ENCODE measurements at places on chromosomes 2 and 18. TPM values are rescaled to one million over a fixed set of nuclear protein-coding genes. Genes with fewer than 3 reads are reported as not detected.

- H3K4me3 ChIP-seq, result no peak overlapping the region
- H3K27ac ChIP-seq, result no peak overlapping the region
- H3K36me3 ChIP-seq, result no peaks in the 10 kb centered on the region
- no peaks in the 10 kb centered on the region for H3K27me3 ChIP-seq
Observed at GRCh38 chr18:21706386-21706865, 1.9 kb upstream of the ABHD3 start.

GRCh38 chr2:174120346-174120745 lies 128.0 kb downstream of the OLA1 start:
- H3K4me1 ChIP-seq, result no peaks in the 10 kb centered on the region
- H3K36me3 ChIP-seq, result no peaks in the 10 kb centered on the region
- H3K27me3 ChIP-seq, result no peaks in the 10 kb centered on the region
- H3K4me3 ChIP-seq, result no peak overlapping the region

GRCh38 chr18:35971661-35972196 lies 750 bp upstream of the RMP24 start:
- H3K4me3 ChIP-seq, result peak overlapping the region; percentile 73
- peaks cover 4% of the 10 kb centered on the region for H3K36me3 ChIP-seq
- no peak for DNase-seq
- peaks cover 7% of the 10 kb centered on the region for H3K4me1 ChIP-seq
- H3K27me3 ChIP-seq, result no peaks in the 10 kb centered on the region
- H3K27ac ChIP-seq, result peak overlapping the region; percentile 84

- H3K36me3 ChIP-seq, result no peaks in the 10 kb centered on the region
- no peak for DNase-seq
- no peaks in the 10 kb centered on the region for H3K27me3 ChIP-seq
- no peaks in the 10 kb centered on the region for H3K4me1 ChIP-seq
Observed at GRCh38 chr2:128641421-128642080, 322.9 kb upstream of the HS6ST1 start.

GRCh38 chr18:35071819-35072247 lies 30.6 kb downstream of the MAPRE2 start:
- no peaks in the 10 kb centered on the region for H3K27me3 ChIP-seq
- H3K36me3 ChIP-seq, result peaks cover 3% of the 10 kb centered on the region
- no peak overlapping the region for H3K4me3 ChIP-seq

GRCh38 chr2:61705625-61706024 lies 148.2 kb downstream of the FAM161A start:
- H3K27me3 ChIP-seq, result no peaks in the 10 kb centered on the region
- no peak overlapping the region for H3K4me3 ChIP-seq
- H3K36me3 ChIP-seq, result no peaks in the 10 kb centered on the region
- no peak for DNase-seq
- peaks cover under 1% of the 10 kb centered on the region for H3K4me1 ChIP-seq

- DNase-seq, result no peak
- H3K27me3 ChIP-seq, result no peaks in the 10 kb centered on the region
- H3K4me3 ChIP-seq, result no peak overlapping the region
- peaks cover 2% of the 10 kb centered on the region for H3K36me3 ChIP-seq
- peaks cover 3% of the 10 kb centered on the region for H3K4me1 ChIP-seq
Observed at GRCh38 chr2:71674158-71674851, 220.9 kb downstream of the DYSF start.

DNA sequence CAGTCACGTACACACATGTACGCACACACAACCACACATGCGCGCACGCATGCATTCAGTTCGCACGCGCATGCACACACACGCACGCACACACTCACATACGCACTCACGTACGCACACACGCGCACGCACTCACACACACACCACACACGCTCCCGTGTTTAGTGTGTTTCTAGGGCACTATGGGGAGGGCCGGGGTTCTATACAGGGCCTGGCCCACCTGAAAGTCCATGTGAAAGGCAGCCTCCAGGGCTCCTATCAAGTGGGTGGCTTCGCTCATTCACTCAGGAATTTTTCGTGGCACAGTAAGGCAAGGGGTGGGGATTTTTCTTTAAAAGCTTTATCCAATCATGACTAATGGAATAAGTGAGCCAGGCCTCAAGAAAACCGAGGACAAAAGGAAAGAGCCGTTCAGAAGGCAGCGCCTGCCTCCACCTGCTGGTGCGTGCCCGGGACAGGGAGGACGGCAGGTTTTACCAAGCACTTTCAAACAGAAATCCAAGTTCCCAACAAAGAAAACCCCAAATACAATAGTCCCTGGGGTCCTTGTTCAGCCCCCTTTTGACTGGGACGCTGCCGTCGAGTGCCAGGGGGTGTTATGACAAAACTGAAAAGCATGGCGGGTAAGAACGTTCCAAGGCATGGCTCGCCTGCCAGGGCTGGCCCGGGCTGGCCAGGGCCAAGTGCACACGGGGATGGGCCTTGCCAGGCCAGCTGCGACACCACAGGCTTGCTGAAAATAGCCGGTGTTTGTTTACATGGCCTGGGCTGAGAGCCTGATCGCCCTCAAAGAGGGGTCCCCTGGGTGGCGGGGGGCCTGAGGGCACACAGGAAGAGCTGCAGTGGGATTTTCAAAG lies 110.0 kb downstream of the HDAC4 start:
- H3K4me3 ChIP-seq, result no peak overlapping the region
- H3K27me3 ChIP-seq, result no peaks in the 10 kb centered on the region

DNA sequence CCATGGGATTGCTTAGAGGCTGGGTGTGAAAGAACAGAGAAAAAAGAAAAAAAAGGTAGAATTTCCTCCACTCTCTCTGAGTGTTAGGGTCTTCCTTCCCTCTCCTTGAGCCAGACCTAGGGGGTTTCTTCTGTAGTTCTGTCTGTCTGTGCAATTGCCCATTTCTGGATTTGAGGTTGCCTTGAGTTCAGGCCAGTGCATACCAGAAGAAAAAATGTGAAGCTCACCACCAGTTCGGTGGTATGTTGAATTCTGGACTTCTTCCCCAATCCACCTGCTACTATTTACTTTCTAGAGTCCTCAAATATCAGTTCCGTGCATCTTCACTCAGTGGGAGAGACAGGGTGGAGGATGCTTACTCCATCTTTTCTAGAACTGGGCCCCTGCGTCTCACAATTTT lies 15.3 kb upstream of the SELENOI start:
- no peak overlapping the region for H3K27ac ChIP-seq
- no peak for DNase-seq
- no peaks in the 10 kb centered on the region for H3K27me3 ChIP-seq
- no peak overlapping the region for H3K4me3 ChIP-seq
- H3K4me1 ChIP-seq, result peaks cover 7% of the 10 kb centered on the region

GRCh38 chr2:237859533-237860272 lies at the start of gene RAMP1:
Gene RAMP1 (plus strand): TSS chr2:237859623. CDS start chr2:237859676, 53 bp downstream.
- no peaks in the 10 kb centered on the region for H3K27me3 ChIP-seq
- H3K4me1 ChIP-seq, result peaks cover 7% of the 10 kb centered on the region
- DNase-seq, result peak; percentile 50
- H3K36me3 ChIP-seq, result no peaks in the 10 kb centered on the region
- peak within 1 kb of the TSS; percentile 83 for H3K27ac ChIP-seq
- H3K4me3 ChIP-seq, result no peak within 1 kb of the TSS

- H3K36me3 ChIP-seq, result no peaks in the 10 kb centered on the region
- H3K27ac ChIP-seq, result no peak overlapping the region
- DNase-seq, result peak; percentile 34
- H3K4me1 ChIP-seq, result peaks cover 5% of the 10 kb centered on the region
- no peak overlapping the region for H3K4me3 ChIP-seq
Observed at GRCh38 chr2:226977775-226978190, 141.9 kb downstream of the RHBDD1 start.

- H3K36me3 ChIP-seq, result no peaks in the 10 kb centered on the region
- H3K4me1 ChIP-seq, result no peaks in the 10 kb centered on the region
- no peak for DNase-seq
- no peaks in the 10 kb centered on the region for H3K27me3 ChIP-seq
- H3K27ac ChIP-seq, result no peak overlapping the region
Observed at GRCh38 chr2:121309801-121310200, 24.8 kb upstream of the TFCP2L1 start.

GRCh38 chr2:173854840-173855239 lies 110.3 kb downstream of the SP3 start:
- no peak for DNase-seq
- no peak overlapping the region for H3K4me3 ChIP-seq

- no peaks in the 10 kb centered on the region for H3K36me3 ChIP-seq
- H3K27me3 ChIP-seq, result no peaks in the 10 kb centered on the region
- no peaks in the 10 kb centered on the region for H3K4me1 ChIP-seq
- no peak for DNase-seq
Observed at GRCh38 chr2:216863946-216864345, 4.1 kb upstream of the TNP1 start.

GRCh38 chr18:45801416-45802004 lies 24.0 kb upstream of the SIGLEC15 start:
- DNase-seq, result no peak
- no peaks in the 10 kb centered on the region for H3K36me3 ChIP-seq
- H3K4me1 ChIP-seq, result no peaks in the 10 kb centered on the region
- H3K27me3 ChIP-seq, result no peaks in the 10 kb centered on the region
- no peak overlapping the region for H3K4me3 ChIP-seq

GRCh38 chr18:12014086-12014485 lies 32.8 kb downstream of the IMPA2 start:
- H3K27ac ChIP-seq, result peak overlapping the region; percentile 34
- peaks cover 25% of the 10 kb centered on the region for H3K4me1 ChIP-seq
- H3K4me3 ChIP-seq, result no peak overlapping the region
- no peak for DNase-seq
- peaks cover 19% of the 10 kb centered on the region for H3K36me3 ChIP-seq

DNA sequence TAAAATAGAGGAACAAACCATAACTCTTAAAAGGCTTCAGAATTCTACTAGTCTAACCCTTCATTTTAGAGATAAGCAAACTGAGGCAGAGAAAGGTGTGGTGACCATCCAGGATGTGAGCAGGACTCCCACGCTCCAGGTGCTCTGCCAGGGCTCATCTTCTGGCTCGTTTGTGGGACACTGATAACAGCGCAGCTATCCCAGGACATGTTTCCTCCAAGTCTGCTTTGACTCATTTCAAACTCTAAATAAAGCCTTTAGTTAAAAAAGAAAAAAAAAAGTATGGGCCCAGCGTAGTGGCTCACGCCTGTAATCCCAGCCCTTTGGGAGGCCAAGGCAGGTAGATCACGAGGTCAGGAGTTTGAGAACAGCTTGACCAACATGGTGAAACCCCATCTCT lies 28.4 kb downstream of the CNRIP1 start:
- no peak for DNase-seq
- H3K4me3 ChIP-seq, result no peak overlapping the region
- peaks cover 22% of the 10 kb centered on the region for H3K4me1 ChIP-seq
- H3K36me3 ChIP-seq, result no peaks in the 10 kb centered on the region
- no peaks in the 10 kb centered on the region for H3K27me3 ChIP-seq

GRCh38 chr18:76708722-76709353 lies 113.5 kb upstream of the ZNF236 start:
- H3K36me3 ChIP-seq, result no peaks in the 10 kb centered on the region
- no peak overlapping the region for H3K4me3 ChIP-seq
- no peaks in the 10 kb centered on the region for H3K27me3 ChIP-seq
- no peak for DNase-seq

- no peak overlapping the region for H3K4me3 ChIP-seq
- no peak overlapping the region for H3K27ac ChIP-seq
- H3K36me3 ChIP-seq, result no peaks in the 10 kb centered on the region
Observed at GRCh38 chr2:150374492-150374891, 113.0 kb downstream of the RND3 start.

GRCh38 chr2:108367014-108367413 lies 10.7 kb upstream of the SULT1C4 start:
- H3K4me3 ChIP-seq, result no peak overlapping the region
- no peak overlapping the region for H3K27ac ChIP-seq
- no peak for DNase-seq
- no peaks in the 10 kb centered on the region for H3K36me3 ChIP-seq
- H3K27me3 ChIP-seq, result no peaks in the 10 kb centered on the region

GRCh38 chr2:182509216-182509615 lies 82.4 kb upstream of the PDE1A start:
- H3K27ac ChIP-seq, result no peak overlapping the region
- no peak overlapping the region for H3K4me3 ChIP-seq
- no peaks in the 10 kb centered on the region for H3K4me1 ChIP-seq
- no peak for DNase-seq

- no peak for DNase-seq
- no peaks in the 10 kb centered on the region for H3K4me1 ChIP-seq
- no peaks in the 10 kb centered on the region for H3K36me3 ChIP-seq
- H3K4me3 ChIP-seq, result no peak overlapping the region
Observed at GRCh38 chr18:70384181-70384790, 95.4 kb downstream of the SOCS6 start.

DNA sequence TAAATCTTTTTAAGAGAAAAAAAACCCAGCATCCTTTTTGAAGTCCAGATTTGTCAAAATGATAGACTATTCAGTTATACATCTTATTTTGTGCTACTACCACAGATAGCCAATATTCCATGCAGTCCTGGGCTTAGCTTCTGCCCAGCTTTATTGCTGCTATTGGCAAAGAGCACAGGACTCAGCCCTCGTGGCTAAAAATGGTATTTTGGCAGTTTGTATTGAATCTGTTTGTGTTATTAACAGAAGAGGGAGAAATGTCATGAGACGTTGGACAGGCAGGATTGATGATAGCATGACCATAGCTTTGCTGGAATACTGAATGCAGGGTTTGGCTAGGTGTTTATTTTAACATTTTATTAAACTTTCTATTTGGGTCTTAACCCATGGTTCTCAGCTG lies 19.4 kb downstream of the ELAC1 start:
- DNase-seq, result no peak
- no peaks in the 10 kb centered on the region for H3K27me3 ChIP-seq
- no peak overlapping the region for H3K27ac ChIP-seq
- no peak overlapping the region for H3K4me3 ChIP-seq
- H3K4me1 ChIP-seq, result no peaks in the 10 kb centered on the region

DNA sequence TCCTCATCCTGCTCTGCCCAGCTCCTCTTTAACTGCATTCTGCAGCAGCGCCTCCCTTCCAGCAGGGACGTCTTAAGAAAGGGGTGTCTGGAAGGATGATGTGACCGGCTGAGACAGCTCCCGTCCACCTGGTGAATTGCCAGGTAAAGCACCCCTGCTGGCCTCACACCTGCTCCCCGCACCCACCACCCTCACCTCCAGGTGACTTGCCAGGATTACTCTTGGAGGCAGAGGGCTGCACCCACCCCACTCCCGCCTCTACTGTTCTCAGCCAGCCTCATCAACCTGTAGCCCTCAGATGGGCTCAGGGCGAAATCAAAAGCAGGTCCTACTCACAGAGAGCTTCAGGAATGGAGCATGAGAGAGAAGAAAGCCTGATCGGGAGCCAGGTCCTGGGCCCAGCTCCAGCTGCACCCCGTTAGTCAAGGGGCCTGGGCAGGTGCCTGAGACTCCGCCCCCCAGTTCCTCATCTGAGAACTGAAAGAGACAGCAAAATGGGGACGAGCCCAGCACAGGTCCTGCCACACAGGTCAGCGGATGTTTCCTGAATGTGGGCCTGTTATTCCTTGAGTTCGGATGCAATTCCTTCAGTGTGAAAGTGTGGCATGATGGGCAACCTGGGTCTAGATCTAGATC lies 5.6 kb downstream of the ADRA2B start:
- peaks cover 6% of the 10 kb centered on the region for H3K4me1 ChIP-seq
- no peak overlapping the region for H3K4me3 ChIP-seq
- H3K27ac ChIP-seq, result no peak overlapping the region
- no peaks in the 10 kb centered on the region for H3K27me3 ChIP-seq
- no peaks in the 10 kb centered on the region for H3K36me3 ChIP-seq

Gene SLC4A5
- total RNA-seq, result 5.2 TPM

Gene AFF3
- total RNA-seq, result 24.3 TPM

Gene LOXHD1
- total RNA-seq, result 1.9 TPM

Gene TUBA3E
- not detected for total RNA-seq

Gene CGREF1
- 0.57 TPM for total RNA-seq

Gene MOGAT1
- total RNA-seq, result not detected

Gene CHPF
- total RNA-seq, result 89.6 TPM

Gene BMP10
- 0.31 TPM for total RNA-seq

Gene MLPH
- total RNA-seq, result 154 TPM

Data from lung (tissue), 17 donors.